Activated naive CD8-positive, alpha-beta T cell treated with anti-CD3 and anti-CD28 coated beads, Interleukin-2, amount 10 ng/mL, durations not matched to agents 7 days and 5 days (primary cell): ENCODE measurements at places on chromosomes 1 and 21. TPM values are rescaled to one million over a fixed set of nuclear protein-coding genes. Genes with fewer than 3 reads are reported as not detected.

Gene SLC16A4
- 0.33 TPM for total RNA-seq

Gene KRTAP19-3
- total RNA-seq, result not detected

Gene NPR1
- total RNA-seq, result not detected

Gene AADACL4
- total RNA-seq, result not detected

DNA sequence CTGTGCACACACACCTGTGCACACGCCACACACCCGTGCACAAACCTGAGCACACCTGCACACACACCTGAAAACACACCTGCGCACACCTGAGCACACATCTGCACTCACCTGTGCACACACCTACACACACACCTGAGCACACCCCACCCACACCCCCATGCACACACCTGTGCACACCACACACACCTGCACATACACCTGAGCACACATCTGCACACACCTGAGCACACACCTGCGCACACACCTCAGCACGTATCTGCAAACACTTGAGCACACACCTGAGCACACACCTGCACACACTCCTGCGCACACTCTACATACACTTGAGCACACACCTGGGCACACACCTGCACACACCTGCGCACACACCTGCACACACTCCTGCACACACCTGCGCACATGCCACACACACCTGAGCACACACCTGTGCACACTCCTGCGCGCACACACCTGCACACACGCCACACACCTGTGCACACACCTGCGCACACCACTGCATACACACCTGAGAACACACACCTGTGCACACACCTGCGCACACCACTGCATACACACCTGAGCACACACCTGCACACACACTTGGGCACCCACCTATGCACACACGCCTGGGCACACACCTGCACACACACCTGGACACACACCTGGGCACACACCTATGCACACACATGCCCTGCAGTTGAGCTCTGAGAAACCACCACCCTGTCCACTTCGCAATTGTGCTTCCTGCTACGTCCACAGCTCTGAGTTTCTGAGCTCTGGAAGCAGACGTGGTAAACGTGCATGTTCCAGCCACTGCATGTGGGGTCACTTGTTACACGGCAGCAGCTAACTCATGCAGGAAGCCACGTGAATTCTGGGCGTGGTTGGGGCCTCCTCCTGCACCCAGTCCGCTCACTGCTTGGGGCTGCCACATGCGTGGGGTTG, 8.0 kb upstream of the C1orf159 start:
- no peak for DNase-seq
- no peak overlapping the region for H3K4me3 ChIP-seq
- peaks cover 5% of the 10 kb centered on the region for H3K4me1 ChIP-seq

DNA sequence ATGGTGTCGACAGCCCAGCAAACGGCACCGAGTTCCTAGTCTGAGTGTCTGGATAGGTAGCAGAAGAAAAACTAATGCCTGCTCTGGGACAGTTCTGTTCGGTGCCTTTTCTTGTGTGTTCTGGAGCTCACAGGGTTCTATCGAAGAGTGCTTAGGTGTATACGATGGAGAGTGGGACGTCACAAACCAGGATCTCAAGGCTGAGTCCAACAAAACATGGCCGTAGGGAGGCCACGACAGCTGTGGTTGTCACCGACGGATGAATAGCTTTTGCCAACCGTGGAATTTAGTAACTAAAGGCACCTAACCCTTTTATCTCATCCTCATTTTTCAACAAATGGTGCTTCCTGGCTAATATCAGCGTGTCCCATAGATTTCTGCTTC, 635 bp upstream of the SYNJ1 start:
- H3K36me3 ChIP-seq, result peaks cover 13% of the 10 kb centered on the region
- peak overlapping the region; percentile 98 for H3K4me3 ChIP-seq
- H3K27me3 ChIP-seq, result no peaks in the 10 kb centered on the region

DNA sequence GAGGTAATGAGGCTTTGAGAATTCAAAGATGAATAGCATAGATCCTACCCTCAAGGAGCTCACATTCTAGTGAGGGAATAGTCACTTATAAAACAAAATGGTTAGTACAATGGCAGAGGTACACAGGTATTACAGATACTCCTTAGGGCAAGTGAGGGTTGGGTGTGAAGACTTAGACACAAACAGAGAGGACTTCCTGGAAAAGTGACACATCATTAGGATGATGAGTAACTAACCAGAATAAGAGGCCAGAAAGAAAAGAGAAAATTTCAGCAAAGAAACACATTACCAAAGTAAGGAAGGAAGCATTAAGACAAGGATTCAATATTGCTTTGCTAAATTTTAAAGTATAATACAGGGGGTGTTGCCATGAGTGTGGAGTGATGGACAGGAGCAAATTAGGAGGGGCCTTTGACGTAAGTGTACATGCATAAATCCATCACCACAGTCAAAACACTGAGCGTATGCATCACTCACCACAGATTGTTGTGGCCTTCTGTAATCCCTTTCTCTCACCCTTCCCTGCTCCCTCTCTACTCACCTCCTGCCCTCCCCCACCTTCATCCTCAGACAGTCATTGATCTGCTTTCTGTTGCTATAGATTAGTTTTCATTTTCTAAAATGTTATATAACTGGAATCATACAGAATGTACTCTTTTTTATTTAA, 7.9 kb downstream of the CD53 start:
- DNase-seq, result no peak
- H3K4me3 ChIP-seq, result peak overlapping the region; percentile 86
- H3K36me3 ChIP-seq, result peaks cover 36% of the 10 kb centered on the region
- no peaks in the 10 kb centered on the region for H3K27me3 ChIP-seq
- H3K27ac ChIP-seq, result peak overlapping the region; percentile 98

GRCh38 chr1:245434280-245434679, 279.5 kb downstream of the KIF26B start:
- H3K27ac ChIP-seq, result no peak overlapping the region
- DNase-seq, result no peak
- H3K4me1 ChIP-seq, result no peaks in the 10 kb centered on the region
- H3K36me3 ChIP-seq, result no peaks in the 10 kb centered on the region
